Cortex of kidney (tissue), 1 donor: ENCODE measurements at places on chromosomes 7 and 10.

DNA sequence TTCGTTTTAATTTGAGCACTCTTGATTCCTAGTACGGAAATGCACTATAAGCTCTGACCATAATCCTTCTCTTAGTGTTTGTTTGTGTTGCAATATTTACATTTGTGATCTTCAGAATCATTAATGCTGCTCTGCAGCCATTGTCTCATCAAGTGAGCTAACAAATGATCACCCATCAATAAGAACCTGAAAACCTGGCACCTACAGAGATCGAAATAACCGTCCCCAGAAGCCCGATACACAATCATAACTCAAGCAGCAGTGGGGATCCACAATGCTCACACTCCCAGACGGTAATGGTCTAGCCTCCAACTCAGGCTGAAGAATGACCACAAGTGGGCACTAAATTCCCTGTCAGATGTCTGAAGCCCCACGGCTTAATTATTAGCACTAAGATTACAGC is 156.0 kb upstream of the NFE2L3 start:
- no peak for DNase-seq

DNA sequence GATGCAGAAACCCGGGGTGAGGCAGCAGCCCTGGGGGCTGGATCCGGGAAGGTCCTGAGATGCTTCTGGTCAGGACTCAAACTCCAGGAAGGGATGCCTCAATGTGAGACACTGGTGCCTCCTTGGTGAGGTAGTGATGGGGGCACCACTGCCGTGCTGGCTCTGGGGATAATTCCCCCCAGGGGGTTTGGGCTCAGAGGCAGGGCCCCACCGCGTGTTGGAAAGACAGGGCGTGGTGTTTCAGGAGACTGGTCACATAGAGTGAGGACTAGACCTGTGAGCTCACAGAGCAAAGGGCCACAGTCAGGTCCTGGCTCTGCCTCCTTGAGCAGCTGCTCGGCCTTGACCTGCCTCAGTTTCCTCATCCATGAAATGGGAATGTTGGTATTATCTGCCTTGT is 361.9 kb downstream of the GLRX3 start:
- DNase-seq: no peak

DNA sequence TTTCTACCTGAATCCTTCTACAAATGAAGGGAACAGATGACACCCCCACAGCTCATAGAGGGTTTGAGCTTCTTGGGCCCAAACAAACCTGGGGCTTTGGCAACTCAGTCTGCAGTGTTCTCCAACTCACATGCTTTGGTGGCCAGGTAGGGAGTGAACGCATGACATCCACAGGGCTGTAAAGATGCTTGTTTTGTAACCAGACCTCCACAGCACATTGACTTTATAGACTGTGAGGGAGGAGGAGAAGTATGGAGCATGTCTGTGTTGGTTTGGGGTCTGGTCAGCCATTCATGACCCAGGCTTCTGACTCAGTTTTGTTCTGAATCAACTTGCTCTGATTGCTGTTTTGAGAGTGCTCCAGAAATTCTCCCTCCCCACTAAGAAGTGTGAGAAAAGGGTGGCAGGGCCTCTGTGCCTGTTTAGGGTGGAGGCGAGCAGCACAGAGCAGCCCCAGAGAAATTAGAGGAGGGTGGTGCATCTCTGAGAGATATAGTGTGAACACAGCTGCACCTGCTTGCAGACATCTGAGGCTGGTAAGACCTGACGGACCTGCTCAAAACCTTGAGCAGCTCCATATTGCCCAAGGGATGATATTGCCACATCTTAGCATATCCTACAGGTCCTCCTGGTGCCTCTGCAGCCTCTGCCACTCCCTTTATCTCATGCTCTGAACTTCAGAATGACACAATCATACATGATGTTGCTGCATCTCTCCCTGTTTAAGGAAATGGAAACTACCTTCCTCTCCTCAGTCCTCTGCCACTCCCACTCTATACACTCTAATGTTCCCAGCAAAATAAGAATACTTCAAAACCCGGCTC is 287.7 kb downstream of the ABCA13 start:
- no peak for DNase-seq

- no peak for DNase-seq
Measured at GRCh38 chr7:26008428-26008827, 143.6 kb upstream of the NFE2L3 start.

GRCh38 chr10:70169011-70169410 is 1.3 kb downstream of the SAR1A start:
- no peak for DNase-seq

DNA sequence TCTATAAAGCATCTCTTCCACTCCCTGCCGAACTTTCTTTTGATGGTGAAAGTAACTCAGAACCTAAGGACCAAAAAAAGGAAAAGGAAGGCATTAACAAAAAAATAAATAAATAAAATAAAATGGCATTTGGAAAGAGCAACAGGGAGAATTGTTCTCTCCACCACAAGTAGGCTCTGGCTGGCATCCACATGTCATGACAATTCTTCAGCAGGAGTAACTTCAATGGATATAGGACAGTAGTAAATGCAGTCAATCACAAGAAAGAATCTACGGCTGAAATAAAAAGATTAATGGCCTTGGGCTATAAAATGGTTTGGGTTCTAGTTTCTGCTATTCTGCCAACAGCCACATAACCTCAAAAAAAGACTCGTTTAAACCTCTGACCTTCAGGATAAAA is 23.9 kb downstream of the NCAPG2 start:
- DNase-seq: no peak

DNA sequence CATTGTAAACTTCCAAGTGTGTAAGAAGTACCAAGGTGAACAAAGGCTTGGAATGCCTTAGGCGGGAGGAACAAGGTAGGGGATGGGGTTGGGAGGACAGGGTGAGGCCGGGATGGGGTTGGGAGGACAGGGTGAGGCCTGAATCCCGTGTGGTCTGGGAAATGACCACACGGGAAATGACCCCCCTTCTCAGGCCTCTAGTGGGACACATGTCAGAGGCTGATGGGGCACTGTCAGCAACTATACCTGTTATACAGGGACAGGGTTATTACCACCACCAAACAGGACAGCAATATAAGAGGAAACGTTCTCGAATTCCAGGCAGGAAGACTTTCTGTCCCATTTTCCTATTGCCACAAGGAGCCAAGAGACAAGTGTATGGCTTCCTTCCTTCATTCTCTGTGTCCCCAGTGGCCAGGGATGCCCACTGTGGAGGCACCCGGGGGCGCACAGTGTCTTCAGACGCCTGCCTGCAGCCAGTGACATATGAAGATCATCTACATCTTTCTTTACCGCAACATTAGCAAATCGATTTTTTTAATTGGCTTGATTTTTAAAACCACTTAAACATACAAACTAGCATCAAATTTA is 1.3 kb downstream of the MKI67 start:
- DNase-seq: no peak

GRCh38 chr7:131139462-131139861 is 188.2 kb upstream of the MKLN1 start:
- DNase-seq: no peak

DNA sequence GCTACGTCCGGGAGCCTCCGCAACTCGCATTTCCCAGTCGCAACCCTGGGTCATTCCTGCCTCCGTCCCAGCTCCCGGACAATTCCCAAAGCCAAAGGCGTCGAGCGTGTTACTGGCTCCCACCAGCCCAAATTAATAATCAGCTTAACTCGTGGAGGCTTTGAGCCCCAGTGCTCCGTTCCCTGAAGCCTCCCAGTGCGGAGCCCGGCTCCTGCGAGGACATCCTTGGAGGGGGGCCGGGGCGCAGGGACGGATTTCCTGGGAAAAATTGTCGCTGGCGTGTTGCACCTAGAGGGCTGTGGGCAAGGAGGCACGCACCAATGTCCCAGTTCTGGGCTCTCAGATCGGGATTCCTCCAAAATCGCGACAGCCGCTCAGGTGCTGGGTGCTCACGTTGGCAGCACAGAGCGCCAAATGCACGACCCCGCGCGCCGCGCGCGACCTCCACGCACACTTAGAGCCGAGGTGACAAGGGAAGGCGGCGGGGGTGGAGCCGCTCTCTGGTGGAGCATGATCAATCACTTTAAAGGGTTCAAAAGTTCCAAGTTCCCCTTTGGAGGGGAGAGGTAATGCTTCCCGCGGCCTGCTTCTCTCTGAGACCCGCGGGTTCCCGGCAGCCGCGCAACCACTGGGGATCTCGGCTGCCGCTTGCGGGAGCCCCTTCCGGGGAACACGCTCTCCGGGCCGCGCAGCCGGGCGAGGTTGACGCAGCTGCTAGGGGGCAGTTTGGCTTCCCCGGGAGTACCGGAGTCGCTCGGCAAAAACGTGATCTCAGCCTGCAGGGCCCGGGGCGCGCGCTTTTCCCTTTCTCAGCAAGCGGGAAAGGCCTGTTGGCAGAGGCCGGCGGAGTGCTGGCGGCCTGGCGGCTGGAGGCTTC is 25.5 kb downstream of the SKIDA1 start:
- no peak for DNase-seq

DNA sequence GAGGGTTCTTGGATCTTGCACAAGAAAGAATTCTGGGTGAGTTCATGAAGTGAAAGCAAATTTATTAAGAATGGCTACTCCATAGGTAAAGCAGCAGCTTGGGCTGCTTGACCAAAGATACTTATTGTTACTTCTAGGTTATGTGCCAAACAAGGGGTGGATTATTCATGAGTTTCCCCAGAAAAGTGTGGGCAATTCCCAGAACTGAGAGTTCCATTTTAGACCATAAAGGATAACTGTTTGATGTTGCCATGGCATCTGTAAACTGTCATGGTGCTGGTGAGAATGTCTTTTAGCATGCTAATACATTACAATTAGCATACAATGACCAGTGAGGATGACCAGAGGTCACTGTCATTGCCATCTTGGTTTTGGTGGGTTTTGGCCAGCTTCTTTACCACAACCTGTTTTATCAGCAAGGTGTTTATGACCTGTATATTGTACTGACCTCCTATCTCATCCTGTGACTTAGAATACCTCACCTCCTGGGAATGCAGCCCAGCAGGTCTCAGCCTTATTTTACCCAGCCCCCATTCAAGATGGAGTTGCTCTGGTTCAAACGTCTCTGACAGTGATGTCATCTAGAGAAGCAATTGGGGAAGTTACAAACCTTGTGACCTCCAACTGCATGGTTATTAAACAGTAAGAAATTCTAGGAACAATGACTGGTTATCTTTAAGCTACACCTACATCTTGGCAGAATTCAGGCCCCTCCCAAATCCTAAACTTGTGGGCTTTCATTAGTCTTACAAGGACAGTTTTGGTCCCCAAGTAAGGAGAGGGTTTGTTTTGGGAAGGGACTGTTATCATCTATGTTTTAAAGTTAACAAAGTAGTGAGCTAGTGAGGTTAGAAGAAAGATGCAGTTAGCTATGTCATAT is 48.0 kb upstream of the INHBA start:
- DNase-seq: no peak

DNA sequence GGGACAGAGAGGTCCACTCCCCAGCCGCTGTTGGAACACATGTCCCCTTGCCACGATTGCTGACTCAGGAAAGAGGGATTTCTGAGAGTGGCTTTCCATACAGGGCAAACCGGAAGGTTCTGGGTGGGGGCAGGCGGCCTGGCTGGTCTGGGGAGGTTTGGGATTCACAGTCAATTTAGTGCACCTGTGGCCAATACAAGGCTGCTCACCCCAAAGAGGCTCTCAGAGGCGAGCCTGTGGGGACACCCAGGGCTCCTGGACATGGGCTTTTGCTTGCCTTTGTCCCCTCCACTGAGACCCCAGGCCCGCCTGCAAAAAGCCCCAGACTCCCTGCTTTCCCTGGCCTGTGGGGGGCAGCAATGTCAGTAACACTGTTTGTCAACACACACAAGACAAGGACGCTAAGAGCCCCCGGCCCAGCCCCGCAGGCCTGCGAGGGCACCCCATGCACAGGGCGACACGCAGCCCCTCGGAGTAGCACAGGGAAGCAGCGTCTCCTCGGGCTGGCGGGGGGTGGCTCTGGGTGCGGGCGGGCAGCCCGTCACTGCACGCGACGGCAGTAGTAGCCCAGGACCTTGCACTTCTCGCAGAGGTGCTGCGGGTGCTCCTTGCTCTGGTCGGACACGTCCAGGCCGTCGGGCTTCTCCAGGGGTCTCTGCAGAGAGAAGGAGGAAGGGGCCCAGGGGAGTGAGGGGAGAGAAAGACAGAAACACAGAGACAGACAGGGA is 38.7 kb downstream of the PPIF start:
- DNase-seq: no peak

GRCh38 chr7:45978731-45979211 is 57.7 kb upstream of the IGFBP3 start:
- DNase-seq: no peak

GRCh38 chr10:114624951-114625780 is 32.9 kb downstream of the ABLIM1 start:
- DNase-seq: no peak

- no peak for DNase-seq
Measured at GRCh38 chr10:62424026-62424425, 49.9 kb downstream of the ZNF365 start.
